ENCODE measurements at places on chromosomes 6 and 20.

GRCh38 chr6:98977671-98978292 is 30.0 kb upstream of the FBXL4 start:
- DNase-seq: no peak

DNA sequence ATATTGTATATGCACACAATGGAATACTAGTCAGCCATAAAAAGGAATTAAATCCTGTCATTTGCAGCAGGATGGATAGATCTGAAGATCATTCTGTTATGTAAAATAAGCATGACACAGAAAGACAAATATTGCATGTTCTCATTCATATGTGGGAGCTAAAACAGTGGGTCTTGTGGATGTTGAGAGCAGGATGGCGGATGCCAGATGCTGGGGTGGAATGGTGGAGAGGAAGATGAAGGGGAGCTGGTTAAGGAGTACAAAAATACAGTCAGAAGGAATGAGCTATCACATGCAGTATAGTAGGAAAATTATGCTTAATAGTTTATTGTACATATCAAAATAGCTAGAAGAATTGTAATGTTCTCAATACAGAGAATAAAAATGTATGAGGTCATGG is 41.8 kb downstream of the THBS2 start:
- no peak for DNase-seq

GRCh38 chr20:22582964-22583772 is 1.2 kb downstream of the FOXA2 start:
- DNase-seq: no peak

- DNase-seq: no peak
These were observed 630.3 kb upstream of the MAN1A1 start for GRCh38 chr6:119979862-119980261.

DNA sequence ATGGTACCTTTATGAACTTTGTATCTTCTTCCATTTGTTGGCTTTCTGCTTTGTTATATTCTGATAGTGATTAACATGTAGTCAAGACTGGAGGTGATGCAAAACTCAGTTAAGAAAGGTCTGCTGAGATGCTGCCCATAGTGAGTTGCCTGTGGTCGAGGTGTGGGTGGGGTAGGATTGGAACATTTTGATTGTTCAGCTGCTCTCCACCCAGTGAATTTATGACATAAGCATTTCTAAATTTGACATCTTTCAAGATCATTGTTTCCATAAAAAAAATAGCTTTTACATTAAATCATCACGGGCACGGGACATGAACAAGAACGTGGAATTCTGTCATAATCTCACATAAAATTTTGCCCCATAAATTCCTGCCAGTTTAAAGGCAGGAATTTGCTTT is 146.6 kb upstream of the POU3F2 start:
- no peak for DNase-seq

DNA sequence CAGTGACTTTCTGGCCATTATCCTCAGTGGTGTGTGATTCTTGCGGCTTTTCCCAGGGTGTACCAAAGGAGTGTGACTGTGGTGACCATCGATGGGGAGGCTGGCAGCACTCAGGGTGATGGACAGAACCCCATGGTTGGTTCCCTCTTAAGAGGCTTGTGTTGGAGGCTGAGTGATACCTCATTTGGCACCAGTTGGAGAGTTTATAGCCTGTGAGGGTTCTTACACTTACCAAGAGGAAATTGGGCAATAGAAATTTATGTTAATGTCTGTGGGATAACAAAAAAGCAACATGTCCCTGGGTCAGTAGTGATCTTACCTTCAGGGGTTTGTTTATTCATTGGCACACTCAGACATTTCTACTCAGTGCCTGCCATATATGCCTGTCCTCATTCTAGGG is 37.2 kb downstream of the DAAM2 start:
- no peak for DNase-seq

- no peak for DNase-seq
These were observed 282.7 kb downstream of the ADGB start for GRCh38 chr6:146881228-146882181.

GRCh38 chr6:108380876-108381275 is 86.0 kb downstream of the AFG1L start:
- DNase-seq: no peak

GRCh38 chr6:170269846-170270541 is 20.9 kb downstream of the DLL1 start:
- DNase-seq: no peak

- no peak for DNase-seq
These were observed 18.8 kb downstream of the RTF2 start for GRCh38 chr20:56487216-56487615.

DNA sequence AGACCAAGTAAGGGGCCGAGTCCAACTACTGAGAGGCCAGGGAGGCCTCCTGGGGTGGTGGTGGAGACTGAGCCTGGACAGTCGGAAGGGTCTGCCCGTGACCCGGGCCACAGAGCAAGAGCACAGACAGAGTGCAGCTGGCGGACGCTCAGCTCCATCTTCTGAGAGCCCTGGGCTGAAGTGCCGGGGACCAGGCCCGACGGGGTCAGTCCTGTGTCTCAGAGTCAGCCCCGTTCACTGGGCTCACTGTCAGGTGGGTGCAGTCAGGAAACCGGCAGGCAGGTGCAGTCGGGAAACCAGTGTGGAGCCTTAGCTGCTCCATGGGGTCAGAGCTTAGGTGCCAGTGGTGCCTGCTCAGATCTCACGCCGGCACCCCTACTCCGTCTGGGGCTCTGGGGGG is 76.5 kb downstream of the WDR27 start:
- DNase-seq: no peak

DNA sequence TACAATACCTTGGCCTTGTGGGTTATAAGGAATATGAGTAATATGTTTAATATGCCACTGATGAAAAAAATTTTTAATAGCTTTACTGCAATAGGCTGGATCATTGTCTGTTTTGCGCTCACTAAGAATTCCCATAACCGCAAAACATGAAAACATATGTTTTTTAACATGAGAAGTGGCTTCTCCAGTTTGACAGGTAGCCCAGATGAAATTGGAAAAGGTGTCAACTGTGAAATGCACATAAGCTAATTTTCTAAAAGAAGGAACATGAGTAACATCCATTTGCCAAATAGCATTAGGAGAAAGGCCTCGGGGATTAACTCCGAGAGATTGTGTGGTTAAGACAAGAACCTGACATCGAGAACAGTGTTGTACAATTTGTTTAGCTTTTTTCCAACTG is 4.9 kb downstream of the GLYATL3 start:
- no peak for DNase-seq

DNA sequence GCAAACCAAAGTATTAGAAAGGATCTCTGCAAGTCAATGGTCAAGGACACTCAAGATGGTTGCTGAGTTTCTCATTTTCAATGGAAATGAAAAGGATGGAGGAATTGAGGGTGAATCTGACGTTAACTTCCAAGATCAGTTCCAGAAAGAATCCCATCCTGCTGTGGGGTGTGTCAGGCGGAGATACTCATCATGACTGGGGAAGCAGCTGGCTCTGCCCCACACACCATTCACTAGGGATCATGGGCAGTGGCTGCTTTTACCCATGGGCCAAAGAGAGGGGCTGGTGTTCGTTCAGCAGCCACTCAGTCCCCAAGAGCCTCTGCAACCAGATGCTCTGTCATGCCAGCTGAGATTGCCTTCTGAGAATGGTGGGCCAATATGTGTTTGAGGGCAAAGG is 102.3 kb upstream of the KCNK16 start:
- DNase-seq: no peak

DNA sequence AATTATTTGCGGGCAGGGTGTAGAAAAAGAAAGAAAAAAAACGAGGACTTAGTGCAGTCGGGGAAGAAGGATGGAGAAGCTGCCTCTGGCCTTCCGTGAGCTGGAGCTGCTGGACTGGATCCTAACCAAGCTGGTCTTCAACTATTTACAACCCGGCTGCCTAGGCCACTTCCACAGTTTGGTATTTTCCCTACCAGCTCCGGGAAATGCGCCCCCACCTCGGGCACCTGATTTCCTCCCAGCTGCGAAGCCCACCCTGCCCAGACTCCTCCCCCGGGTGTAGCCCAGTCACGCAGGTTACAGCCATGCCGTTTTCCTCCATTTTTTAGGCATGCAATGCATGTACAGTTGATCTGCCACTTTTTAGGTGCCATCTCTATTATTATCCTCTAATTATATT is 21.2 kb downstream of the THEMIS start:
- no peak for DNase-seq

DNA sequence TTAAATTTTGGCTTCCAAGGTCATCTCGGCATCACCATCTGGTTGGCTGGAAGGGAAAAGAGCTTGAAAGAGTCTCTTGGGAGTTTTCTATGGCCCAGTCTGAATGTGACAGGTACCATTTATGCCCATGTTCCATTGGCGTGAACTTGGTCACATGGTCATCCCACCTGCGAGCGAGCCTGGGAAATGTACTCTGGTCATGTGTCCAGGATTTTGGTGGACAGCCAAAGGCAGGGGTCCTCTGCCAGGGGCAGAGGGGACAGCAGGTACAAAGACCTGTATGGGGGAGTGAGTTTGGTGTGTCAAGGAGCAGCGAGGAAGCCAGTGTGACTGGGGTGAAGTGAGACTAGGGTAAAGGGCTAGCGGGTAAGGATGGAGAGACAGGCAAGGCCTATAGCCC is 112.6 kb downstream of the CDC5L start:
- no peak for DNase-seq

DNA sequence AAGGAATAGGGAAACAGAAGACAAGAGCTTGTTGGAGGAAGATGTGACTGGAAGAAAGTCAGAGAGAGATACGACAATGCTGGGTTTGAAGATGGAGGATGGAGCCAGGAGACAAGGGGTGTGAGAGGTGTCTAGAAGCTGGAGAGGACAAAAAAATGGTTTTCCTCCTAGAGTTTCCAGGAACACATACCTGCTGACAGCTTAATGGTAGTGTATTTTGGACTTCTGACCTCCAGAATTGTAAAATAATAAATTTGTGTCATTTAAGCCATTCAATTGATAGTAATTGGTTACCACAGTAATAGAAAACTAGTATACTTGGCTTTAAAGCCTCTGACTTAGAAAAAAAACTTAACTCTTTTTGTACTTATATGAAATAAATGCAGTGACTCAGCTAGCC is 3.6 kb downstream of the AIG1 start:
- no peak for DNase-seq

GRCh38 chr20:661474-662270 is 8.7 kb upstream of the SRXN1 start:
- no peak for DNase-seq

GRCh38 chr20:3165473-3166337 is 6.0 kb upstream of the FASTKD5 start:
- no peak for DNase-seq

- DNase-seq: peak; percentile 71
These were observed 50.8 kb upstream of the FAM83D start for GRCh38 chr20:38875175-38875993.

DNA sequence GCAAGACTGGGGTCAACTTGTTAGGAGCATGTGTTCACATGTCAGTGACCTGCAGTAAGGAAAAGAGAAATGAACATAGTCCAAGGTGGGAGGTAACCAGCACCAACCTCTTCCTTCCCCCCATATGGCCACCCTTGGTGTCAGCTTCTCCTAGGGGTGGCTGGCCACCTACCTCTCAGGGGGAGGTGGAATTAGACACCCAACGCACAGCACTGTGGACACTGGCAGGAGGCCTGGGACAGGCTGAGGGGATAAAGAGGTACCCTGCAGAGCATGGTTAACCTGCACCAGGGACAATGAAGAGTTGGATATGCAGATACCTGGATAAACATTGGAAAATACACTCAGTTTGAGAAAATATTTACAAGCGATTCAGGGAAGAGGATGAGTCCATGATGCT is 84.5 kb downstream of the IYD start:
- no peak for DNase-seq

GRCh38 chr20:34129518-34130162 is 17.6 kb upstream of the EIF2S2 start:
- DNase-seq: peak; percentile 56

GRCh38 chr20:24733416-24733815 is 215.7 kb upstream of the CST7 start:
- DNase-seq: no peak

DNA sequence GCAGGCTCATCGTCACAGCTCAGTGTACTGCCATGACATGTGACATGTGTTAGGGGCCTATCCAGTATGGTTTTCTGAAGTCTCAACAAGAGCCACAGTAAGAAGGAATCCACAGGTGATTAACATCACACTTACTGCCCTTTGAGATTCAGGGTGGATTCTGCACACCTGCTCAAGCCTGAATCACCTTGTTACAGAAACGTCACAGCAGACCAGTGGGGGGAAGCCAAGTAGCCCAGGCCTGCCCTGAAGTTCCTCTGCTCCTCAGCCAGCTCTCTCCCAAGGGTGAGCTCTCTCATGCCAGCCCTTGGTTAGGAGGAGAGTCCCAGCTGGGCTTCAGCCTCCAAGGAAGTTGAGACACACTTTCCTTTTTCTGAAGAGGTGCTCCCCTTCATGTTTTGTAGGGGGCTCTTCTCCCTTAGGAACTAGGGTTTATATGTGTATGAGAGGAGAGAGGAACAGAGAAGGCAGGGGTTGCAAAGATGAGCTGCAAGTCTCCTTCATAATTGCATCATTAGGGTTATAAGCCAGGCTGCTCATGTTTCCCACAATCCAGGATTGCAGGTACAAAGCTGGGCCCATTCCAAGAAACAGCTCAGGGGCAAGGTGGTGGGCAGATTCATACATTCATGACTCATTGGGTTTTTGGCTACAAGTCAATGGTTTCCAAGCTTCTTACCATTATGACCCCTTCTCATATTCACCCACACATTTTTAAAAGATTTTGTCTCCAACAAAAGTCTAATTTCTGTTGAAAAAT is 11.6 kb downstream of the GSS start:
- DNase-seq: no peak

- DNase-seq: no peak
These were observed 161.7 kb downstream of the SYNDIG1 start for GRCh38 chr20:24631173-24631505.

GRCh38 chr6:106790149-106790770 is 160.9 kb downstream of the QRSL1 start:
- no peak for DNase-seq

Measured in memory B cell (primary cell).